ENCODE measurements at places on chromosomes 1 and 21. TPM values are rescaled to one million over a fixed set of nuclear protein-coding genes. Genes with fewer than 3 reads are reported as not detected.
A peak's percentile ranks its signal among the peaks of the same experiment; 100 is the strongest.

The OPRD1 gene
- not detected for total RNA-seq

The CD2 gene
- not detected for total RNA-seq

DNA sequence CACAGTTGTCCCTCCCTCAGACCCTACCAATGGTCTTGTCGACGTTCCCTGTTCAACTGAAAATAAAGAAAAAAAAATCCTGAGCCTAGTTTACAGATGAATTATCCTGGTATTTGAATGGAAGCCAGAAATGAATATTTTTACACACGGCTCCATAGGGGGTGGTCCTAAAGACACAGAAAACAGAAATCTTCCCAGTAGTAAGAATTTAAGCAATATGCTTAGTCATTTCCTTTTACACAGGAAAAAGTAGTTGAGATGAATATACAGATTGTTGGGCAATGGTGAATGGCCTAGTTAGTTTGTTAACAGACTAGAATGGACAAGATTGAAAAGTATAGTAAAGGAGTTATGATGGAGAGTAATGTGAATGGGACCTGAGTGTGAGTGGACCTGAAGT, 67.4 kb downstream of the RGS18 start:
- DNase-seq = peak; percentile 44

- no peak for DNase-seq
Observed at GRCh38 chr1:52550447-52550846, 2.4 kb downstream of the TUT4 start.

DNA sequence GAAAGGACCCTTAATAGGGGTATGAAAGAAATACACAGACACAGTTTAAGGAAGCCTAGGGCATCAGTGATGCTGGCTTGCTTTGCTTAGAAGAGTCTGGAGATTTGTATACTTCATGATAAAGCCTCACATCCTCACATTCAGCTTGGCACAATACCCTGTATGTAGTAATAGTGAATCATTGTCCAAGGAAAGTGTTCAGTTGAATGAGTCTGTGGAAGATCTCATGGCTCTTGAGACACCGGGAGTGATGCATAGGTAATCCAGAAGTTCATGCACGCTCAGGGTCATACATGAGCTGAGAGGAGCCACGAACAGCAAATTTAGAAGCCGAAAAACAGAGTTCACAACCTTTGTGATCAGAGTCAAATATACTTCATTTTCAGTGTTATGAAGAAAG, 537.2 kb upstream of the TMPRSS15 start:
- DNase-seq = no peak

The C1orf116 gene
- total RNA-seq = not detected

GRCh38 chr21:25760677-25761076, 25.9 kb downstream of the GABPA start:
- DNase-seq = no peak

The KCNQ4 gene
- not detected for total RNA-seq

DNA sequence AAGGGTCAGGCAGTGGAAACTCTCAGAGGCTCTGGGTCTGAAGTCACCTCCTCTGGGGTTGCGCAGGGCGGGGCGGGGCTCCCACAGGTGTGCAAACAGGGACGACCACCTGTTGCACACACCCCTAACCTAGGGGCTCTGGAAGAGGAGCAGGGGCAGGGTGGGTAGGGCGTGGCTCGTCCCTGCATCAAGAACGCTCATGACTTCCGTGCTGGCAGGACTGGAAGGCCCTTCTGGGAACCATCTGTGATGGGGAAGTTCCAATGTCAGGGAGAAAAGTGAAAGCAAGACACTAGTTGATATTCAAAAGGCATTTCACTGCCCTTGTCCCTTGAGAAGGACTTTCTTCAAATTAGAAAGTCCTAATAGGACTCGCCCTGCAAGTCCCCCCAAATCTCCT, 22.1 kb upstream of the CLSTN1 start:
- no peak for DNase-seq

GRCh38 chr1:110785612-110786011, 87.3 kb upstream of the CD53 start:
- DNase-seq = no peak

The MPZ gene
- total RNA-seq = 0.39 TPM

GRCh38 chr1:74470936-74471335, 41.5 kb downstream of the LRRC53 start:
- no peak for DNase-seq

- DNase-seq = no peak
Observed at GRCh38 chr1:207336559-207337467, 15.3 kb downstream of the CD55 start.

GRCh38 chr1:33736496-33736895, 127.4 kb upstream of the HMGB4 start:
- DNase-seq = no peak

DNA sequence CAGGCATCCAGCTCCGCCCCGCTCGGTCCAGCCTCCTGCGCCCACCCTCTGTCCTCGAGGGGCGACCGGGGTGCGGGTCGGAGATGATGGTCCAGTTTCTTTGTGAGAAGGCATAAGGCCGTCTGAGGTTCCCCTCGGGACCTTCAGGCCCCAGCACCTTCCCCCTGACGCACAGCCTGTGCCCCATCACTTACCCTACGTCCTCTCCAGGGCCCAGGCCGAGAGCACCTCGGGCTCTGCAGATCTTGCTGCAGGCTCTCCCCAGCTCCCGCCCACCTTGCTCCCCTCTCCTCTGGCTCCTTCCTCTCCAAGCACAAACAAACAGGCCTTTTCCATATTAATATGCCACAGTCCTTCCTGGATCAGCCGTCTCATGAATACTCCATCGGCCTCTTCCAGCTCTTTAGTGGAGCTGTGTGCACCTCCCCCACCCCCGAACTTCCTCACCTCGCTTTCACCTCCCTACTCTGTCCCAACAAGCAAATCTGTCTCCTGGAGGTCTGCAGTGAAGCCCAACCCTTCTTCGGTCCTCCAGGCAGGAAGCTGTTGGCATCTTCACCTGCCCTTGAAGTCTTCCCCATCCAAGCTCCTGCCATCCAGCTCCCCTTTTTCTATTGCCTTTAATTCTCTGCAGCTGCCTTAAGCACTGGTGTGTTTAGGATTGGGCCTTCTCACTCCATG, 448 bp upstream of the COL9A2 start:
- DNase-seq = no peak

- DNase-seq = no peak
Observed at GRCh38 chr21:42403611-42404231, at the start of gene UBASH3A. TSS of gene UBASH3A (plus strand) at chr21:42403902. CDS start at chr21:42403946, 44 bp downstream.

- DNase-seq = peak; percentile 89
Observed at GRCh38 chr1:109773203-109773899, 9.6 kb upstream of the EPS8L3 start.

- no peak for DNase-seq
Observed at GRCh38 chr1:205505076-205505729, 734 bp downstream of the CDK18 start.

The TLR5 gene
- not detected for total RNA-seq

All from H4 (cell line).